NCI-H2029 (cell line): ENCODE measurements at places on chromosomes 3 and 15.

DNA sequence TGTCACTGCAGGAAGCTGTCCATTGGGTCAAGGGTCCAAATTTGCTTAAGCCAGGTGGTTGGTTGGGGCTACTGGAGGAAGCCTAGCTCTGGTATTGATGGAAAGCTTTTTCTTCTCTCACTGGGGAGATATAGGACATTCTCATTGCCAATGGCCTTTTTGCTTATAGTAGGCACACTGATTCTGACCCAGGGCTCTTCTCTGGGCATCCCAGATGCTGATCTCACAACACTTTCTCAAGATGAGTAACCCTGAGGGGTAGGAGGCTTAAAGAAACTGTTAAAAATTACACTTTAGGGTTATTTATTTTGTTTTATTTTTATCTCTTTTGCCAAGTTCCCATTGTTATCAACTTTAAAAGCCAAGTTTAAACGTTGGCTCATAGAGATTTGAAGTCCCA is 337.8 kb downstream of the LRRC3B start:
- no peak for DNase-seq

DNA sequence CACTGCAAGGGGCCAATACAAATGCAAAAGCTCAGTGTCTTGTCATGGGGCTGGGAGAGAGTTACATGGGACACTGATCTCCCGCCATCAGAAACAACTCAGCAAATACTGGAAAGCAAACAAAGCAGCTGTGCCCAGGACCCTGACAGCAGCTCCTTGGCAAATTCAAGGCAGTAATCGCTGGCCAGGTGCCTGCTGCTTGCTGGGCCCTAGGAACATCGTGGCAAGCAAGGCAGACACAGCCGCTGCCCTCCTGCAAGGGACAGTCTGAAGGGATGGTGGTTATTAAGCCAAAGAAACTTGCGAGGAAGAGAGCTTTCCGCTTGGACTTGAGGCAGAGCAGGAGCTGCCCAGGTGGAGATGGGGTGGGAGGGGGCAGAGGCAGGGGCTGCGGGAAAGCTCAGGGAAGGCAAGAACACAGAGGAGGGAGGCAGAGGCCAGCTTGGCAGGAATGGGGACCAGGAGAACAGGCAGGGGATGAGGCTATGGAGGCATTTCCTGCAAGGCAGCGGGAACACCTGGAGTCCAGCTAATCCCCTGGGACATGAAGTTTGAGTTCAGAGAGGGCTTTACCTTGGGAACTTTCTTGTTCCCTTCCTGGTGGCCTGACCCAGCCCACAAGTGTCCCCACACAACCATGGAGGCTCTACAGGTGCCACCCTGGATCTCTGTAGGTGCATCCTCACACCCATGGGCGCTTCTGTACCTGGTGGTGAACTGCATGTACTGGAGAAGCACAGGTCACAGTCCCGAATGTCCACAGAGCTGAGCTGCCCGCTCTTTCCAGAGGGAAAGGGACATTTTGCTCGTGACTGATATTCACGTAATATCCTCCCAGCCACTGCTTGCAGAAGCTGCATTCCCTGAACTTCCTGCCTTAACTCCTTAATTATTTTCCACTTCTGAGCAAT is 78.7 kb upstream of the ATP2B2 start:
- no peak for DNase-seq

DNA sequence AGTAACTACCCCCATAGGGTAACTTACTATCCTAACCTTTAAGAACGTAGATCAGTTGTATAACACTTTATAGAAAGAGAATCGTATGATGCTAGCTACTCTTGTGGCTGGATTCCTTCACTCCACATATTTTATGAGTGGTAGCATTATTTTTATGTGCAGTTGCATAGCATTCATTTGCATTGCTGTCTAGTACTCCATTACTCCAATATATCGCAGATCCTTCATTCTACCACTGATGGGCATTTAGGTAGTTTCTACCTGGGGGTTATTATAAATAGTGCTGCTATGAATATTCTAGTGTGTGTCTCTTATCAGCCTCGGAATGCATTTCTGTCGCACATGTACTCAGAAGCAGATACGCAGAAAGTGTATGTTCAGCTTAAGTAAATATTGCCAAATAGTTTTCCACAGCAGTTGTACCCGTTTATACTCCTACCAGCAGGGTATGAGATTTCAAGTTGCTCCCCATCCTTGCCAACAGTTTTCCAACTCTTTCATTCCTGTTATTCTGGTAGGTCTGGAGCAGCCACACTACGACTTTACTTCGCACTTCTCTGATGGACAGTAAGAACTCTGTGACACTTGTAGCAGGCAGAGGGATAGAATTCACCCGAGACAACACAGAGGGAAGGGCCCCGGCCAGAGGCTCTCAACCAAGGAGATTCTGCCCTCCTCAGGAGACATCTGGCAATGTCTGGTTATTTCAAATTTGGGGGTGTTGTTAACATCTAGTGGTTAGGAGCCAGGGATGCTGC is 9.8 kb upstream of the VGLL4 start:
- no peak for DNase-seq

DNA sequence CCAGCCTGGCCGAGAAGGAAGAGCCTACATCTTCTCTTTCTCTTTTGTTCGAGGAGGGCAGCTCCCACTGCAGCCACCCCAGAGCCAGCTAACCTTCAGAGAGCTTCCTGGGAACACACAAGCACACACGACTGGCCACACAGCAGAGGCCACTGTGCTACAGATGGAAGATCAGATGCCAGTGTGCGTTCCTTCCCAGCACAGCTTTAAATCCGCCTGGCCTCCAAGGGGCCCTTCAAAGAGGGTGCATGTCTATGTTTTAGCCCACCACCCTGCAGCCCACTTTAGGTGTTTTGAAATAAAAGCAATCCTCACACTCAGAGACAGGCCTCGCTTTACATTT is 12.4 kb downstream of the ALDH1A3 start:
- no peak for DNase-seq

DNA sequence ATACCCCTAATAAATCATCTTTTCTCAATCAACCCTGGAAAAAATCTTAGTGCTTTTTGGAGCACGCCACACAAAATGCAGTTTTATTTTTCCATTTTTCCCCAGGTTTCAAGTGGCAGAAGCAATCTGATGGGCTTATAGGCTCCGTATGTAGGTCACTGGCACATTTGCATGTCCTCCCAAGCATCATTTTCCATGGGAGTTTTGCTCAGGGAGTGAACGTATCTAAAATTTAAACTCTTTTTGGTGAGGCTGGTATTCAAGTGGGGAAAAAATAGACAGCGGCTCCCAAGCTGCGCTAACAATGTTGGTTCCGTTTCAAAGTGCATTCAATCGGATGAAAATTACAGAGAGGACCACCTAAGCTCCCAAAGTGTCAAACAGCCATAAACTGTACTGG is 233.4 kb downstream of the MEX3B start:
- no peak for DNase-seq
